Stimulated activated CD8-positive, alpha-beta memory T cell treated with anti-CD3 and anti-CD28 coated beads, Interleukin-15, amount 100 ng/mL, for 4 hours (primary cell): ENCODE measurements at places on chromosomes 7 and 10.

- DNase-seq = no peak
Observed at GRCh38 chr7:85376589-85376988, 189.7 kb upstream of the SEMA3D start.

- no peak for DNase-seq
Observed at GRCh38 chr7:139452958-139453672, 30.4 kb downstream of the KLRG2 start.

DNA sequence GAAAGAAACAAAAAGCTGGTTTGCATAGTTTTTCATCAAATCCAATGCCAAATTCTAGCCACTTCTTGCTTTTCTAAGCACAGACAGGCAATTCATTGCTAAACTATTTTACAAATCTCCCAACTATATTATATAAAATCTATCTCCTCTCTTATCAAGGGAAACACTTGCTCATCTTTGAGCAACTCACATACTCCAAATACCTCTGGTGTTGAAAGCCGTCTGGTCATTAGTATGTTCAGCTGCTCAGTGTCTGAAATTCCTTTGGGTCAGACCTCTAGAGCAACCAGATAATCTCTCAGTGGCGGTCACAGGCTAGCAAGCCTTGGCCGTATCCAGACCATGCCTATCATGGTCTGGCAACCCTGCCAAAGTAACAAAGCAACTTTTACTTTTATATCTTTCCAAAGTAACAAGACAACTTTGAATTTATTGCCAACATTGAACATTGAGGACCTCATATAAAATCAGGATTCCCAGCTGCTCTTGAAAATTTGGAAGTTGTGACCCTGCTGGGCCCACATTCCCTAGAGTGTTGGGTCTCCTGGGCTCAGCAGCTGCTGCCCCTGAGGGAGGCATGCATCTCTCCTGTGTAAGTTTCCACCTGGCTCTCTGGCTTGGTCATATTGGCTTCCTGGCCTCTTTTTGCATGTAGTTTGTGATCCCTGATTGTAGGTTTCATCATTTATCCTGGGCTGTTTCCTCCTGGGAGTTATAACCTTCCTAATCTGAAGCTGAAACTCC is 56.8 kb upstream of the LANCL2 start:
- DNase-seq = no peak

DNA sequence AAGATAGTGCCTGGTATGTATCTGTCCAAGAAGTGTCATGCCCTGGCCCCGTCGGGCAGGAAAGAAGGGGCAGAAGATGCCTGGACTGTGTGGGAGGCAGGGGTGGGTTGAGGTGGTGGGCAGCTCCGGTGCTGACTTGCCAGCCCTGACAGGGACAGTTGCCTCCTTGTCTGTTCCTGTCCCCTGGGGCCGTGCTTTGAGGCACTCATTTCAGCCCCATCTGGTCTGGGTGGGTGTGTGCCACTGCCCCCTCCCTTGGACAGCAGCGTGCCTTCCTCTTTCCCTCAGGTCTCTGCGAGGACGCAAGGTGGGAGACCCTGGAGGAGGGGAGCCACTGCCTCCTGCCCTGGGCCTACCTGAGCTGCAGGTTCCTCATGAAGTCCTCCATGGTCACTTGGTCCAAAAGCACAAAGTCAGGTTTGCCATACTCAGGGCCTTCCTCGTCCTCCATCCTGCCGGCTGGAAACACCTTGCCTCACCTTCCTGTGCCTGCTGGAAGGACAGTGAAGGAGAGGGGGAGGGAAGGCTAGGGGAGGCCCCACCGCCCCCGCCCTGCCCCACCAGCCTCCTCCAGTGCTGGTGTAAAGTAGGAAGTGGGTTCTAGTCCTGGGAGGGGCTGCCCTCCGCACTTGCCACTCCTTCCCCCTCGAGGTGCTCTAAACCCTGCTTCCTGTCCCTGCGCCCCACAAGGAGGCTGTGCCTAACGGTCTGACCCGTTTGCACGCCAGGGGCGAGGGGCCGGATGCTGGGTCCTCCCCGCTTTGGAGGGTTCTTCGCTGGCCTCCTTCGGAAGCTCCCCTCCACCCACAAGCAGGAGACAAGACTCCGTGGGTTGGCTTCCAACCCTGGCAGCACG is at the start of gene MYO1G:
MYO1G (minus strand) TSS at position 505 of the 856 bp plus-strand sequence; CDS start at position 451, 54 bp downstream.
- DNase-seq = peak; percentile 68

DNA sequence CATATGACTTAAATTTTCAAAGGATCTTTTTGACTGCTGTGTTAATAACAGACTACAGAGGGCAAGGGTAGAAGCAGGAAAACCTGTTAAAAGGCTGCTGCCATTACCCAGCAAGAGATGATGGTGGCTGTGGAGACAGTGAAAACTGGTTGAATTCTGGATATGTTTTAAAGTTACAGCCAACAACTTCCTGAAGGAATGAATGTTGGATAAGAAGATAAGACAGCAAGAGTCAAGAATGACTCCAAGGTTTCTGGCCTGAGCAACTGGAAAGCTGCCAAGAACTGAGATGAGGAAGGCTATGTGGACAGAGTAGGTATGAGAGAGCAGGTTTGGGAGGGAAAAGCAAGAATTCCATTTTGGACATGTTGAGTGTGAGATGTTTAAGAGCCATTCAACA is 19.1 kb downstream of the CNOT4 start:
- DNase-seq = no peak

- DNase-seq = no peak
Observed at GRCh38 chr7:131021460-131021859, 287.5 kb upstream of the KLF14 start.

DNA sequence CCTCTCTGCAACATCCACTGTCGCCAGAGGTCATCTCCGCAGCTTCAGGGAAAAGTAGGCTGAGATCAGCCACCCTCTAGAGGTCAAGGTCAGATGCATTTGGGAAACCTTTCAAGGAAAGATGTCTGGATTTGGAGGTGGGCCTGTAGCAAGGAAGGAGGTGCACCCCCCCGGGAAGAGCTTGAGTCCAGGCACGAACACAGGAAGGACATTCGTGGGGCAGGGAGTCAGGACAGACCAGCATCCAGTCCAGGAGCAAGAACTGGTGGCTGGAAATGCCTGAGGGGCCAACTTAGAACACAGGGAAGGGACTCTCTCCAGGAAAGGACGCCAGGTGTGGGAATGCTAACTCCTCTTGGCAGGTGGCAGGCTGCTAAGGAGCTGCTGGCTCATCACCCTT is 614.1 kb upstream of the MGMT start:
- DNase-seq = no peak

GRCh38 chr7:155962191-155962967 is 150.1 kb upstream of the SHH start:
- DNase-seq = no peak
